ENCODE measurements at places on chromosomes 1 and 21. TPM values are rescaled to one million over a fixed set of nuclear protein-coding genes. Genes with fewer than 3 reads are reported as not detected.

- no peak for DNase-seq
Observed at GRCh38 chr21:42607102-42607501, 46.3 kb upstream of the PDE9A start.

- DNase-seq = no peak
Observed at GRCh38 chr1:11653101-11653860, 948 bp downstream of the FBXO2 start.

DNA sequence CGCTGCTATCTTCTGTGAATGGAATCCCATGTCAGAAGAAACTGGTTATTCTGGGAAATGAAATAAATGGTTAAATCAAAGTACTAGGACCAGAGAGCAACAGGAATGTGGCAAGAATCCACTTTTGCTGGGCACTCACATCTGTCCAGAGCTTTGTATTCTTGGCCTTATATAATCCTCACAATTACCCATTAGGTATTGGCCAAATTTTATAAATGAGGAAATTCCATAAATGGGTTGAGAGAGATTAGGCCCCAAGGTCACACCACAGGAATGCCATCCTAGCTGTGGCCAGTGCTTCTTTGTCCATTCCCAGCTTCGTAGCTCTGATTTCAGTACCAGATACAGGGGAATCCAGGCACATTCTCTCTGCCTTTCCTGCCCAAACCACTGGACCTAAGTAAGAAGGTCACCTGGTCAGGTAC is 76.1 kb upstream of the HOOK1 start:
- no peak for DNase-seq

- DNase-seq = no peak
Observed at GRCh38 chr1:76267631-76268030, 193.1 kb downstream of the ST6GALNAC3 start.

DDX59 gene
- total RNA-seq = 20.0 TPM

DNA sequence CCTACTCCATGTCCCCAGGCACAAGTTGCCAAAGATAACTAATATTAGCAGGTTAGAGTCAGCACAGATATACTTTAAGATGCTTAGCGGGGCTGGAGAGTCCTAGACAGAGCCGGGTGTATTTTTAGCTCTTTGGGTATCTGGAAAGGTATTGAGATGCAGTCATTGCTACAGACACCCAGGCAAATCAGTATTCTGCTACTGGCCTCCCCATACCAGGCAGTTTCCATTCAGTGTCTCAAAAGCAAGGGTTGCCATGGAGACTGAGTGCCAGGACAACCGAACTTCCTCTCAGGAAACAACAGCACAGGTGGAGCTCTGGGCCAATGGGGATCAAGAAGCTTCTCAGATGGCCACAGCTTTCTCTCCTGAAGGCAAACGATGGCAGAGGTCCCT is 45.3 kb downstream of the KCNC4 start:
- DNase-seq = peak; percentile 63

HMGCS2 gene
- not detected for total RNA-seq

ARID4B gene
- total RNA-seq = 87.0 TPM

WDR26 gene
- total RNA-seq = 61.8 TPM

DNA sequence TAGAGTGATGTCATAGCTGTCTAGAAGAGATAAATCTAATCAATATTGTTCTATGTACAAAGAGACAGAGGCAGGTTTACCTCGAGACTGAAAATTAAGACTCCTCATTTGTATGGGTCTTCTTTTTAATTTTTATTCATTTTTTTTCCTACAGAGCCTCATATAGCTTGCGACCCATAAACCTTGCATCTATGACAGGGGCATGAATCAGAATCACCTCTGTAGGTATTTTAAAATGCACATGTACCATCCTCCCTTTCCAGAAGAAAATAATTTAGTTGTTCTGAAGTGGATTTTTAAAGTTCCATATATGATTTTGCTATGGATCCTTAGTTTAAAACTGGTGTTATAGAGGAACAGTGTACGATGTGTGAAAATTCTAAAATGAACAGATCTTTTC is 64.5 kb downstream of the KCNK2 start:
- DNase-seq = no peak

GRCh38 chr1:167587872-167588271 is 34.3 kb upstream of the CREG1 start:
- DNase-seq = no peak

- no peak for DNase-seq
Observed at GRCh38 chr1:230044729-230045128, 22.3 kb upstream of the GALNT2 start.

DNA sequence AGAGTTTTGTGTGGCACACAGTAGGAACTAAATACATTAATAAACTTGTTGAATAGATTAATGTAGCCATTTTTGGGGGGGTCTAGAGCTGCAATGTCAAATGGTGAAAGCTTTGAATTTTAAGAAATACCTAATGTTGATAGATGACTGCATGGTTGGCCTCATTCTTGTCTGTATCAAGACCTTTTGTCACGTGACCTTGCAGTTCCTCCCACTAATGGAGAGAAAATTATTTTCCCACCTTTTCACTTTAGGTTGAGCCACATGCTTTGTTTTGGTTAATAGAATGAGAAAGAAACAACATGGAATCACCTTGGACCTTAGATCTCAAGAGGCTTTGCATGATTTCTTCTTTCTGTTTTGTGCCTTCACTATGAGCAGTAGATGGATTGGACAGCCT is 223.6 kb upstream of the DEPDC1 start:
- DNase-seq = no peak

DNA sequence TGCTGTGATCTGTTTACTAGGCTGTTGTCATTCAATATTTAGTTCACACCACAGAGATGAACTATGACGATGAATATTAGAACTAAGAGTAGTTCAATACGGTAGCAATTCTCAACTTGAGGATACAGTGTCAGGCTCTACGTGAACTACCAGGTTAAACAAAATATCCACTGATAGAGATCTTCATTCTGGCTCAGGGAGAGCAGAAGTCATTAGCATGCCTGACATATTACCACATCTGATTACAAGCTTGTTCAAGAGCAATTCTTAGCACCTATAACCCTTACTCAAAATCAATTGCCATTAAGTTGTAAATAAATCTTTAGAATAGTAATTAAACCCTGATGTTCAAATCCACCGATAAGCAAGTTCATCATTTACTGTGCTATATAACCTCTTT is 207.2 kb downstream of the CHRM3 start:
- no peak for DNase-seq

GNG4 gene
- 31.5 TPM for total RNA-seq

TMPRSS2 gene
- not detected for total RNA-seq

GRCh38 chr21:24729568-24729967 is 877.7 kb downstream of the MRPL39 start:
- DNase-seq = no peak

DNA sequence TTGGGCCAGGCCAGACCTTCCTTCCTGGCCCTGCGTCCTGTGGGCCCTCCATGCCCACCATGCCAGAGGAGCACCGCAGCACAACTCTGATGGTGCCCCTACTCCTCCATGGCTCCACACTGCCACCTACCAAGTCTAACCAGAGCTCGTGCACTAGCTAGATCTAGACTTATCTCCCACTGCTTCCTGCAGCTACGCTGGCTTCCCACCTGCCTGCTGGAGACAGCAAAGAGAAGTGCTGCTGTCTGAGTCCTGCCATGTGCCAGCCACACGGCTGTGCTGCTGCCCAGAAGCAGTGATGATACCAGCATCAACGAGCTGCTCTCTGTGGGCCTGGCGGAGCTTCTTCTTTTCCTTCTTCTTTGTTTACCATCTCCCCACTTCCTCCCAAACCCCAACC is 4.5 kb downstream of the GUCA2B start:
- no peak for DNase-seq

Measured in occipital lobe (tissue), 3 donors.